ENCODE measurements at places on chromosomes 3 and 15. TPM values are rescaled to one million over a fixed set of nuclear protein-coding genes. Genes with fewer than 3 reads are reported as not detected.

The CD276 gene
- 4.2 TPM for total RNA-seq

- no peaks in the 10 kb centered on the region for H3K27me3 ChIP-seq
- H3K27ac ChIP-seq, result no peak overlapping the region
- H3K4me3 ChIP-seq, result no peak overlapping the region
- no peaks in the 10 kb centered on the region for H3K4me1 ChIP-seq
These were observed 183.5 kb upstream of the EOMES start for GRCh38 chr3:27905625-27906024.

GRCh38 chr15:49490966-49491365, 67.9 kb downstream of the FGF7 start:
- H3K27me3 ChIP-seq, result no peaks in the 10 kb centered on the region
- H3K36me3 ChIP-seq, result no peaks in the 10 kb centered on the region
- no peak overlapping the region for H3K4me3 ChIP-seq

GRCh38 chr15:90075420-90076289, 26.6 kb downstream of the IDH2 start:
- DNase-seq, result no peak
- no peaks in the 10 kb centered on the region for H3K27me3 ChIP-seq
- H3K27ac ChIP-seq, result peak overlapping the region; percentile 36
- peaks cover 2% of the 10 kb centered on the region for H3K4me1 ChIP-seq
